HepG2 (cell line): ENCODE measurements at places on chromosomes 12 and 14. TPM values are rescaled to one million over a fixed set of nuclear protein-coding genes. Genes with fewer than 3 reads are reported as not detected.

- DNase-seq = no peak
These were observed at the start of gene AKT1 for GRCh38 chr14:104794993-104795780. AKT1 (minus strand) TSS chr14:104795748; CDS start chr14:104792643, 3,105 bp downstream.

GRCh38 chr14:73283608-73284379, 46.5 kb downstream of the PAPLN start:
- no peak for DNase-seq

DNA sequence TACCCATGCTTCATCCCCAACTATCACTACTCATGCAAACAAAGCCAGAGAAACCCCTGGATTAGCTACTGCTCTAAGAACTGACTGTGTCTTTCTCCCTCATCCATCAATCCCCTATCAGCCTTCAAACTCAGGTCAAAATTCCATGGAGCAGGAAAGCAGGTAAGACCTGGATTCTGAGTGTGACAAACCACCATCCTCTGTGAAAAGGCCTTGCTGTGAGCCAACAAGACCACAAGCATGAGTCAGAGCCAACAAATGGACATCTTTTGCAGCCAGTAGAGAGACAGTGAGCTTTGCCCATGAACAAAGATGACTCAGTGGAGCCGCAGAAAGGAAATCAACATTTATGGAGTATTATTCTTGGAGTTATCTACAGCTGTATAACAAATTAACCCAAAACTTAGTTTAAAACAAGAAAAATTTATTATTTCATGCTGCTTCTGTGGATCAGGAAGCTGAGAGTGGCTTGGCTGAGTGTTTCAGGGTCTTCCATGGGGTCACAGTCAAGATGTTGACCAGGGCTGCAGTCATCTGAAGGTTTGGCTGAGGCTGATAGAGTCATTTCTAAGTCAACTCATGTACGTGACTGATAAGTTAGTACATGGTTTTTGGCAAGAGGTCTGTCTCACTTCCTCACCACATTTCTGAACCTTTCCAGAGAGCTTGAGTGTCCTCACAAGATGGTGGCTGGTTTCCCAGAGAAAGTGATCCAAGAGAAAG, 61.1 kb downstream of the PITPNM2 start:
- peak; percentile 88 for DNase-seq

DNA sequence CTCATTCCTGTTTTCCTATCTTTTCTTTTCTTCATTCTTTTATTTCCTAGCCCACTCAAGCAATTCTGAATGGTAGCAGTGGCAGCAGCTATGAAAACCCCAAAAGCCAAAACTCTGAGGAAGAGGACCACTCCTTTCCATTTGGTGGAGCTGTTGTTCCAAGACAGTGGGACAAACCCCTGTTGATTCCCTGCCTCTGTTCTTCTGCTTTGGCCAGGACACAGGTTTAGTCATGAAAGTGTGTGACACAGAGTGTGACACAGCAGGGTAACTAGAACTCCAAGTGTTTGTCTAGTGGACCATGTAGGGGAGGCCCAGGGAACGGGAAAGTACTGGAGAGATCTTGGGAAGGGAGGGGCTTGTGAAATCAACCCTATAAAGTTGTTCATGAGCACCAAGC, 71.1 kb downstream of the PTCSC3 start:
- peak; percentile 21 for DNase-seq

Gene KRT78
- not detected in 2 replicates for total RNA-seq

Gene NTF3
- total RNA-seq = not detected in 2 replicates

Gene DAO
- total RNA-seq = 0.82 and 1.1 TPM in 2 replicates

Gene ASCL1
- total RNA-seq = not detected in 2 replicates

Gene GLRX5
- total RNA-seq = 115 and 122 TPM in 2 replicates

Gene B4GALNT1
- total RNA-seq = 1.9 and 4.5 TPM in 2 replicates

Gene GPRC5D
- not detected in 2 replicates for total RNA-seq

Gene OVCH1
- total RNA-seq = not detected in 2 replicates

Gene CCDC85C
- 43.8 and 47.6 TPM in 2 replicates for total RNA-seq

Gene ZNF891
- 1.8 and 2.1 TPM in 2 replicates for total RNA-seq
